Stimulated activated CD4-positive, alpha-beta T cell treated with anti-CD3 and anti-CD28 coated beads, Interleukin-1b, Interleukin-23, amount 100 ng/mL, for 1 hour (primary cell): ENCODE measurements at places on chromosomes 6 and 20.

DNA sequence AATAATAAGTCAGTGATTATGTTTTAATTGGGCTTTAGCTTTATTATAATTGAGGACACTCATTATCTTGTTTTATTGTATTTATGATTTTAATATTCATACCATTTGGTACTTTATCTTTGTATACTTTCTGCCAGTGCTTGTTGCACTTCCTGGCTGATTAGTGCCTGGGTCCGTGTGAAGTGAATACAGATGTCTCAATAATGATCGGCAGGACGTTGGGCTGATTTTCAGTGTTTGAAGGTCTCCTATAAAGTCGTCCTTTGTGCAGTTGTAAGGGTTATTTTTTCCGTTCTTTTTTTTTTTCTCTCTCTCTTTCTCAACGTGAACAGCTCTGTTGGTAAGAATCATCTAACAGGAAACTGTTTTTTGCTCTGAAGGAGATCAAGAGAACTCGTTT lies 450.0 kb upstream of the POU3F2 start:
- DNase-seq: no peak

- DNase-seq: no peak
These were observed 154.6 kb downstream of the CDKAL1 start for GRCh38 chr6:20688710-20689500.

GRCh38 chr6:53104916-53105315 lies 39.7 kb downstream of the FBXO9 start:
- no peak for DNase-seq

GRCh38 chr6:35683267-35683666 lies 5.4 kb downstream of the FKBP5 start:
- no peak for DNase-seq

DNA sequence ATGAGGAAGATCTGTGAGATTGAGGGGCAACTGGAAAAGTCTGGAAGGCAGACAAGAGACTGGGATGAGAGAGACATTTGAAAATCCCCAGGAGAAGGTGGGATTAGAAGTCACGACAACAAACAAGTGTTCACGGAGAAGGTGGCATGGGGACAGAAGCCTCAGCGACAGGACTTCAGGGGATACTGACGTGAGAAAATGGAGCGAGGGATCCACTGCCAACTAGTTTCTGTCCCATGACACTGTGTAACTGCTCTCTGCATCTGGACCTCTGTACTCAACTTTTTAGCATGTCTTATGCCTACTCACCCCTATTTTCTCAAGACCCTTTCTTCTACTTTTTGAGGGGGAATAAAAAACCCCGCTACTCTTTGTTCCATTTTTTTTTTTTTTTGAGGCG lies 18.3 kb upstream of the ZBTB2 start:
- DNase-seq: no peak

DNA sequence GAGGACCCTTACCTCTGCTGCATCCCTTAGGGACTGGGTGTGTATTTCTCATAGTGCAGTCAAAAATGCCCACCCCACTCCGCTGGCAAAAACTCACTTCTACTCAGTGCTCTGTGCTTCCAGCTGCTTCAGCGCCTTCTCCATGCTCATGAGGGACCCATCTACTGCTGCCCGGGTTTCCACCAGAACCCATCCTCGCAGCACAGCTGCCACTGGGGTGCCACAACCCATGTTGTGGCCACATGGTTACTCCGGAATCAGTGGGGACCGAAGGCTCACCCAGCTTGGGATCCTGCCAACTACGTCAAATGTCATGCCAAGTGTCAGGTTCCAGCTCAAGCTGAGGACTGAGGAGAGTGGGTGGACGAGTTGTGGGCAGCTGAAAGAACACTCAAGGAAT lies 774.2 kb upstream of the EYS start:
- DNase-seq: no peak

DNA sequence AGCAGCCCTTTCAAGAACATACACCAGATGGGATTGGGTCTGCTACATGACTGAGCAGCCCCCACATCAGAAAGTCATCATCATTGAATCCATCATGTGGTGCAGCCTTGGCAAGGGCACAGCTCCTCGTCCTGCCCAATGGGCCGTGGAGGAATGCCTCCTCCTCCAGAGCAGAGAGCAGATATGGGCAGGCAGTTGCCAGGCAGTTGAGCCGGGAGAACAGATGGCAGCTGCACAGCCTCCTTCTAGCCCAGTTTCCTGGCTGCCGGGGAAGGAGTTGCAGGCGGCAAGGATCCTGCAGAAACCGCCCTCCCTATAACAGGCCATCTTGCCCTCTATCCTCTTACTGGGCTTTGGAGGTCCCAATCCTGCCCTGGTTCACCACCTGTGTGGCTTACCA lies 11.9 kb upstream of the ZFAND3 start:
- DNase-seq: no peak

- DNase-seq: no peak
These were observed 568.5 kb upstream of the JAG1 start for GRCh38 chr20:11242320-11242719.

- DNase-seq: no peak
These were observed 2.4 kb upstream of the MCM3 start for GRCh38 chr6:52286798-52287432.

GRCh38 chr20:6295127-6295866 lies 172.5 kb upstream of the FERMT1 start:
- no peak for DNase-seq

DNA sequence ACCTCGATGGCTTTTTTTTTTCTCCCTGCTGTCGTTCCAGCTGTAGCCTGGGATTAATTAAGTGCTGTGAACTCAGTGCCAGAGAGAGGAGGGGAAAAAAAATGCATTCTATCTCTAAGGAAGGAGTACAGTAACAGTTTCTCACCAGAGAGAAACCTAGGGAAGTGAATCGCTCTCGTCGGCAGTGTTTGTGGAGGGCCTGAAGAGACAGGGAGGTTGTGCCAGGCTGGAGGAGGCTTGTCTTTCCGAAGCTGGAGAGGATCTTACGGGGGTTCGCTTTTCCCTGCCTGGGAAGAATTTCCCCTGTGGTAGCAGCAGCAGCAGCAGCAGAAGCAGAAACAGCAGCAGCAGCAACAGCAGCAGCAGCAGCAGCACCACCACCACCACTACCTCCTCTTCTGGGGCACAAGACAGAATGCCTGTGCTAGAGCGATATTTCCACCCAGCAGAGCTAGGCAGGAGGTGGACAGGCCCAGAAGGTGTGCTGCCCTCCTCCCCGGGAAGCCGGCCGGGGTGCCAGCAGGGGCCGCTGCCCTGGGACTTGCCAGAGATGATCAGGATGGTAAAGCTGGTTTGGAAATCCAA lies 186.5 kb downstream of the PDE7B start:
- no peak for DNase-seq

GRCh38 chr6:152950240-152950639 lies 32.6 kb downstream of the FBXO5 start:
- no peak for DNase-seq

- no peak for DNase-seq
These were observed 699.5 kb upstream of the FLRT3 start for GRCh38 chr20:15036948-15037347.

- DNase-seq: no peak
These were observed 87.4 kb upstream of the TPD52L1 start for GRCh38 chr6:125066140-125066539.

GRCh38 chr6:30884521-30885480 lies 482 bp downstream of the DDR1 start:
- no peak for DNase-seq
